ENCODE measurements at places on chromosomes 13 and 19.
A peak's percentile ranks its signal among the peaks of the same experiment; 100 is the strongest.

- DNase-seq = no peak
These were observed 186.4 kb upstream of the KL start for GRCh38 chr13:32829676-32830335.

GRCh38 chr13:30721936-30722335, 13.4 kb upstream of the ALOX5AP start:
- no peak for DNase-seq

DNA sequence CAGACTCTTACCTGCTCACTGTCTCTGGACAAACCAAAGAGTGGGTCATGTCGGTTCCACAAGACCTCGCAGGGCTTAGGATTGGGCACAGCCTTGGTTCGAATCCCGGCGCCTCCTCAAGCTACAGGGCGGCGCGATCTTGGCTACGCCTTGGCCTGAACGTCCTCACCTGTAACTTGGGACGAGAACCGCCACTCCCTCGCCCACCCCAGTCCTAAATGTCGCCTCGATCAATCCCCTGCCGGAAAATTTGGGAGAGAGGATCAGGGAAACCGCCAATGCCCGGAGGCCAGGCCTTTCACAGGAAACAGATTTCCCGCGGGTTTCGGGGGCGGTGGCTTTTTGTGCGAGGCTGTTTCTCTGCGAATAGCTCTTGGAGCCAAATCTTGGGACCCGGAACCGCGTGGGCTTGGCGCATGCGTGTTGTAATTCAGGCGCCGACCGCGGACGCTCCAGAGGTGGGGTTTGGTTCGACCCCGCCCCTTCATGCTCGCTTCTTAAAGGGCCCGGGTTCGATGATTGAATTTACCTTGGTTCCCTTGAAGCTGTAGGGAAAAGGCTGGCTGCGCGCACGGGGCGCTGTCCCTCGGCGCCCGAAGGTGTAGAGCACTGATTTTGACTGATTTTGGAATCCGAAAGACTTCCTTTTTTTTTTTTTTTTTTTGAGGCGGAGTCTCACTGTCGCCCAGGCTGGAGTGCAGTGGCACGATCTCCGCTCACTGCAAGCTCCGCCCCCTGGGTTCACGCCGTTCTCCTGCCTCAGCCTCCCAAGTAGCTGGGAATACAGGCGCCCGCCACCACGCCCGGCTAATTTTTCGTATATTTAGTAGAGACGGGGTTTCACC, at the start of gene NR2C2AP:
Gene NR2C2AP, minus strand, starts transcription at position 403 of the 845 bp plus-strand sequence. Its CDS starts 354 bp downstream, at position 49.
- DNase-seq = peak; percentile 85

DNA sequence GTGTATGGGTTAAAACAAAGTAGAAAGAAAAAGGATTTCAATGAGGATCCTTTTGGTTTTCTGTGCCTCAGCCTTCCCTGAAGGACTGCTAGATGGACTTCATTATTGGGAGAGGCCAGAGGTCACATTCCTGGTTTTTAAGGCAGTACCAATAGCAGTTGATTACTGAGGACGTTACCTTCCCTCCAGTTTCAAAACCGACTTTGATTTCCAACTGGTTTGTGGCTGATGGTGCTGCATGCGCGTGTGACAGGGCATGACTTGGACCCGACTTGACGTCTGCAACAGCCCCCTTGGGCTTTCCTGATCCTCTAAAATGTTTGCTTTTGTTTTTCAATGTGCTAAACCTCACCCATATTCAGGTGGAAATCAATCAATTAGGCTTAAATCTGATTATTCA, 314.3 kb upstream of the ARGLU1 start:
- no peak for DNase-seq

- DNase-seq = peak; percentile 38
These were observed 22.1 kb downstream of the URI1 start for GRCh38 chr19:29964171-29964570.

DNA sequence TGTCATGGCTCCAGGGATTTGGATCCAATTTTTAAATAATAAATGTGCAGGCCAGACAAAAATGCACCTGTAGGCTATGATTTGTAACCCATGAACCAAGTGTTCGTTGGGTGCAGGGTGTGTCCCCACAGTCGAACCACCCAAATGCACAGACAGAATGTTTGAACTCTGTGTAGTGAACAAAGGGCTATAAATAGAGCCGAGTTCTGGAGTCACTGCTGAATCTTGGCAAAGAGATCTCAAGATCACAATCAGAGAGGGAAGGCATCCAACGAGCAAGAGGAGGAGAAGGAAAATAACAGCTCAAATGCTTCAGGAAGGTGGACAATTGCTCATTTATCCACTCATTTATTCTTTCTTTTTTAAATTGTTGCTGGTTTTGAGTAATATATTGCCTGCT, 547.9 kb downstream of the FGF9 start:
- no peak for DNase-seq

DNA sequence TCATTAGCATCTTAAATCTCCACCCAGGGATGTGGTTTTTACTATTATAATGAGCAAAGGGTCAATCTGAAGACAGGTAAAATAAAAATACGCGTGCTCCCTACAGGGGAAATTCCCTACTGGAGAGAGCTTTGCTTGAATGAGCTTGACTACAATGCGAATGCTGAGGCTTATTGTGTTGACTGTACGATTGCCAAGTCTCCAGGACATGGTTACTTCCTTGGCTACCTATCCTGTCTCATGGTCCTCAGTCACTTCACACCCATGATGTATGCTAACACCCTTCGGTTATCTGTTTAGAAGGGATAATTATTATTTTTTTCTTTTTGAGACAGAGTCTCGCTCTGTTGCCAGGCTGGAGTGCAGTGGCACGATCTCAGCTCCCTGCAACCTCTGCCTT, 61.7 kb downstream of the ZNF627 start:
- DNase-seq = no peak

GRCh38 chr13:95235974-95236373, 65.3 kb downstream of the ABCC4 start:
- DNase-seq = no peak

DNA sequence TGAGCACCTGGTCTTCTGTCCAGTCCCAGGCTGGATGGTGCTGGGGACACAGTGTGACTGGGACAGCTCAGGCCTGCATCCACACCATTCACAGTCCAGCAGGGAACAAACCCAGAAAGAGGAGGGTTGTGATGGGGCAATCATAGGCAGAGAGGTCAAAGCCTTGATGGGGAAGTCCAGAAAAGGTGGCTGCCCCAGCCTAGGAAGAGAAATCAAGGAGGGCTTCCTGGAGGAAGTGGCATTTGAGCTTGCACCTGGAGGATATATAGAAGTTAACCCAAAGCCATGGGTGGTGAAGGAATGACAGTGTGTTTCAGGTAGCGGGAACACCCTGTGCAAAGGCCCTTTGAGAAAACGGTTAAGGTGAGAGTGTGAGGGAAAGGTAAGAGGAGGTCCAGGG, 2.6 kb upstream of the PRX start:
- no peak for DNase-seq

DNA sequence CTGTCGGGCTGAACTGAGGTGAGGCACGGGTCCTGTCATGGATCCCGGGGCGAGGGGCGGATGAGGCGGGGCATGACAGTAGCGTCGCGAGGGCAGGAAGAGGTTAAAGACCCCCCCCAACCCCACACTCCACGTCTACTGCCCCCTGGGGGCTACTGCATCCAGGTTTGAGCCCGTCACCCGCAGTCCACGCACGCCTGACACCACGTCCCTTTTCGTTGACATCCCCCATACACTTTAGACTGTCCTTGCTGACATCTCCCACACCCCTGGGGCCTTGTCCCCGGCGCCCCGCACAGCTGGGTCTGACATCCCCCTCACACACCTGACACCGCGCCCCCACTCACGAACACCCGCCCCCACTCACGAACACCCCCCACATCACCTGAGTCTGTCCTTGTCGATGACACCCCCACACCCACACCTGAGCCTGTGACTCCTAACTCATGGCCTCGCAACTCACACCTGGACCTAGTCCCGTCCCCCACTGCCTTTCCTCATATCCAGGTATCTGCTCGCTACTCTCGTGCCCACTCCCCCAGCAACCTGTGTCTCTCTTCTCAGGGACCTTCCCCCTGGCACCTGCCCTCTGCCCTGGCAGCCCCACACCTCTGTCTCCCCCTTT, 416 bp downstream of the SLC25A42 start:
- no peak for DNase-seq

DNA sequence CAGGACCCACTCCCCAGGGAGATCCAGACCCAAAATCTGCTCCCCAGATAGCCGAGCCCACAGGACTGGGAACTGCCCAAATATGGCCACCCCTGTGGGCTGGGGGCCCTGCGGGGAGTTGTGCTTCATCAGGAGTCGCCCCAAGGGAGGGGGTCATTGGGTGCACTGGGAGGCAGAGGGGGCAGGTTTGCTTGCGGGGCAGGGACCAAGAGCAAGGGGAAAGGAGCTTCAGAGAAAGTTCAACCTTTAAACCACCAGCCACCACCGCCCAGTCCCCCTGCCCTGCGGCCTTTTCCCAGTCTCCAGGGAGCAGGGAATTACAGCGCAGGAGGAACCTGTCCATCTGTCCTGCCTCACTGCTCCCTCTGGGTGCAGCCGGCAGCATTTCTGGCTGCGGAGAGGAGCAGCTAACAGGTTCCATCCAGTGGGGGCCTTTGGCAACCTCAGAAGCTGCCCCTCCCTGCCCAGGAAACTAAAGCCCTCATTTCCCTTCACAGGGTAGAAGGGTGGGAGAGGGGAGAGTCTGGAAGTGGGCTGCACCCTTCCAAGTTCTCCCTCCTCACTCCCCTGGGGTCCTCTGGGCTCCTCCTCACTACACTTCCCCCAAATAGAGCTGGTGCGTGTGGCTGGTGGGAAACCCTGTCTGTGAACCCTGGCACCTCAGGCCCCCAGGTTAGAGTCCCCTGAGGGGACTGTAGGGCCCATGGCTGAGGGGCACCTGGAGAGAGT, 13.8 kb upstream of the ASF1B start:
- no peak for DNase-seq

DNA sequence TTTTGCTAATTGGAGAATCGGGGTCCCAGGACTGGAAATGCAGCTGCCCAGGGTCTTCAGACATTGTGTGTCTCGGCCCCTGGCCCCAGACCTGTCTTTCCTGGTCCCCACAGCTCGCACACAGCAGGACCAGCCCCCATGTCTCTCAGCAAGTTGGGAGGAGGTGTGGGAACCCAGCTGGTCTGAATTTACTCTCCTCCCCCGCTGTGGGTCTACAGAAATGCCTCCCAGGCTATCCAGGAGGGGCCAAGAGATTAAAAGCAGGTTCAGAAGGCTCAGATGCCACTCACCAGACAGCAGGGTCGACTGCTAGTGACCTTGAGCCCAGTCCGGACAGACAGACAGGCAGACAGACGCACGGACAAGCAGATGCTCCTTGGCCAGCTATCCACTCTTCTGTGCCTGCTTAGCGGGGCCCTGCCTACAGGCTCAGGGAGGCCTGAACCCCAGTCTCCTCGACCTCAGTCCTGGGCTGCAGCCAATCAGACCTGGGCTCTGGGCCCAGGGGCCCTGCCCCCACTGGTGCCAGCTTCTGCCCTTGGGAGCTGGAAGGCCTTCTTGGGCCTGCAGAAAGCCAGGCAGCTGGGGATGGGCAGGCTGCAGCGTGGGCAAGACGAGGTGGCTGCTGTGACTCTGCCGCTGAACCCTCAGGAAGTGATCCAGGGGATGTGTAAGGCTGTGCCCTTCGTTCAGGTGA, at the start of gene DAND5:
Gene DAND5, plus strand, starts transcription at position 285 of the 697 bp plus-strand sequence. Its CDS starts 85 bp downstream, at position 370.
- peak; percentile 44 for DNase-seq

GRCh38 chr13:42116225-42116624, 67.8 kb downstream of the DGKH start:
- DNase-seq = peak; percentile 21

DNA sequence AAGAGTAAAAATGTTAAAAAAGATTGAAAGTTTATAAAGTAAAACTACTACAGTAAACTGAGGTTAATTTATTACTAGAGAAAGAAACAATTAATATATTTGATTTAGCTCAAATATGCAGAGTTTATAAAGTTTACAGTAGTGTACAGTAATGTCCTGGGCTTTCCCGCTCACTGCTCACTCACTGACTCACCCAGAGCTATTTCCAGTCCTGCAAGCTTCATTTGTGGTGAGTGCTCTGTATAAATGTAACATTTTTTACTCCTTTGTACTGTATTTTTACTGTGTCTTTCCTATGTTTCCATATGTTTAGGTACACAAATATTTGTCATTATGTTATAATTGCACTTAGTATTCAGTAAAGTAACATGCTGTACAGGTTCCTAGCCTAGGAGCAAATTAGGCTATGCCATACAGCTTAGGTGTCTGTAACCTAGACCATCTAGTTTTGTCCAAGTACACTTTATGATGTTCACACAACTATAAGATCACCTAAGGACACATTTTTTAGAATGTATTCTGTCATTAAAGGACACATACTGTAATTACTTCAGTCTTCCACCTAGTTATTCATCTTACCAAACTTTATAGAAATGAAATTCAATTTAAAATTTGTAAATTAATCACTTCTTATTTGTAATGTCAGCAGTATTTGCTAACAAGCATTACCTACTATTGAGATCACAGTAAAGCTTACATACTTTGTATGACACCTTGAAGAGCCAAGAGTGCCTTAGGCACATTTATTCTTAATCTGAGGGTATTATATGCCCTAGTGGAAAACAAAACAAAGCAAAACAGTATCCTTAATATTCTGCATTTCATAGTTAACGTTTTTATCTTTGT, 683.4 kb downstream of the PCDH9 start:
- DNase-seq = no peak

DNA sequence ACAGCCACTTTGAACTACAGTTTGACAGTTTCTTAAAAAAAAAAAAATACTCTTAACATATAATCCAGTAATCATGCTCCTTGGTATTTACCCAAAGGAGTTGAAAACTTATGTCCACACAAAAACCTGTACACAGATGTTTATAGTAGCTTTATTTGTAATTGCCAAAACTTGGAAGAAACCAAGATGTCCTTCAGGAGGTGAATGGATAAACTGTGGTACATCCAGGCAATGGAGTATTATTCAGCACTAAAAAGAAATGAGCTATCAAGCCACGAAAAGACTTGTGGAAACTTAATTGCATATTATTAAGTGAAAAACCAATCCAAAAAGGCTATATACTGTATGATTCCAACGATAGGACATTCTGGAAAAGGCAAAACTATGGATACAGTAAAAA, 44.9 kb downstream of the RCBTB2 start:
- DNase-seq = no peak

- no peak for DNase-seq
These were observed 26.7 kb downstream of the EBPL start for GRCh38 chr13:49664606-49665005.

DNA sequence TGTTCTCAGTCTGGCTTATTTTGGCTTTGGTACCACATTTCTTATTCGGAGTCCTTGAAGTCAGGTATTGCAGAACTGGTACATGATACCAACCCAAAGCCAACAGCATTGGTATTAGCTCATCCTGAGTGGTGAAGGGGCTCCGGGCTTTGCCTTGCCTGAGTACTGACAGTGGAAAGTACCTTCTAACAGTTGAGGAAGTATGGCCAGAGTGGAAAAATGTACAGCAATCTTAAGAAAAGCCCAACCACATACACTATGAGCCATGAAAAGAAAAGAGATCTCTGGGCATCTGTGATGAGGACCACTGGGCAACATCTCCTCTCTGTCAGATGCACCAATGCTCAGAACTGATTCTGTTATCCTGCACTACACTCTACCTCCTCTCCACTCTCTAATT, 8.3 kb downstream of the LCP1 start:
- no peak for DNase-seq

All from fibroblast of gingiva (primary cell).